NCI-H2029 treated with DMSO at 0.1 percent for 48 hours (cell line): ENCODE measurements at places on chromosomes 6 and 20.
A peak's percentile ranks its signal among the peaks of the same experiment; 100 is the strongest.

- DNase-seq: no peak
Measured at GRCh38 chr6:132788658-132789395, 9.6 kb downstream of the SLC18B1 start.

- DNase-seq: no peak
Measured at GRCh38 chr6:13495818-13496217, 8.4 kb upstream of the GFOD1 start.

DNA sequence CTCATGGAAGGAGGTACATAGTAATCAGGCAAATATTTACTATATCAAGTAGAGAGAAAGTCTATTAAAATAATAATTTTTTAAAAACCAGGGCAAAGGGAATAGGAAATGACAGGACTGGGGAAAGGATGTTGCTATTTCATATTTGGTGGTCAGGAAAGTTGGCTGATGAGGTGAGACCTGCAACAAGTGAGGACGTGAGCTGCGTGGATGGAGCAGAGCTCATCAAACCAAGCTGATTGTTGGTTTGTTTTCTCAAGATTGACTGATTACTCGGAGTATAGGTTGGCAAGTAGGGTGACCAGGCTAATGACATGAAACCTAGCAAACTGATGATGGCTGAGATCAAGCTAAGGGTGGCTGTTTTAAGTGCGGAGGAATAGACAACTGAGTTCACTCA lies 6.0 kb downstream of the GJA1 start:
- DNase-seq: no peak

GRCh38 chr6:157717340-157717748 lies 105.7 kb upstream of the SNX9 start:
- DNase-seq: no peak

GRCh38 chr20:44064501-44065400 lies 122.2 kb downstream of the JPH2 start:
- DNase-seq: no peak

- no peak for DNase-seq
Measured at GRCh38 chr20:49657118-49657901, 56.4 kb downstream of the B4GALT5 start.

GRCh38 chr6:27281569-27281968 lies 30.5 kb downstream of the POM121L2 start:
- DNase-seq: no peak

GRCh38 chr20:54263116-54263690 lies 55.3 kb downstream of the PFDN4 start:
- DNase-seq: no peak

GRCh38 chr6:140857739-140858380 lies 1274.9 kb upstream of the GJE1 start:
- peak; percentile 2 for DNase-seq

DNA sequence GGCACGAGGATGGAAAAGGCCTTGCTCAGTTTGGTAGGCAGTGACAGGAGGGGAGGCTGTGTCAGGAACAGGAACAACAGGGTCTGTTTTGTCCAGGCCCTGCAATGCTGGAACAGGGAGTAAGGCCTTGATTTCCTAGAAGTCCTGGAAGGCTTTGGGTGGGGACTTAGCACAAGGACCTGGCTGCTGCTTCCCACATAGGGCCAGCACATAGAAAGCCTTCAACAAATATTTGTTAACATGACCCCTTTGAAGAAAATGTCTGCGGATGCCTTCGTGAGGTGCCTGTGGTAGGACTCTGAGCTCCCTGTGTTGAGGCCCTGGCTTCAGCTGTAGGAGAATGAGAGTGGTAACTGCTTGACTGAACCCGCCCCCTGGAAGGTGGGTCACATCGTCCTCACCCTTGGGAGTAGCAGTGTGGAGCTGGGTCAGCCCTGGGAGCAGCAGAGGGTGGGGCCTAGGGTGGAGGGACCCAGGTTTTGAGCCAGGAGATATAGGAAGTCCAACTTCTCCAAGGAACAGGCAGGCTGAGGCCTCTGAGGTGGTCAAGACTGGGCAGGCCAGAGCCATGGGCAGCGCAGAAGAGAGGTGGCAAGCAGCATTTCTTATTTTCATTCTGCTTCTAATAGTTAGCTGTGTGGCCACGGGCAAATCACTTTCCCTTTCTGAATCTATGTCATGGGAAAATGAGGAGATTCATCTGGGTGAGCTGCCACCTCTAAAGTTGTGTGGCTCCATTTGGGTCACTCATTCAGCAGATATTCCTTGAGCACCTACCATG lies 50.0 kb downstream of the CNBD2 start:
- no peak for DNase-seq
